ENCODE measurements at places on chromosomes 3 and 15. TPM values are rescaled to one million over a fixed set of nuclear protein-coding genes. Genes with fewer than 3 reads are reported as not detected.

SUCLG2 gene
- total RNA-seq: 7.4 TPM

LRRIQ4 gene
- total RNA-seq: 0.15 TPM

DNA sequence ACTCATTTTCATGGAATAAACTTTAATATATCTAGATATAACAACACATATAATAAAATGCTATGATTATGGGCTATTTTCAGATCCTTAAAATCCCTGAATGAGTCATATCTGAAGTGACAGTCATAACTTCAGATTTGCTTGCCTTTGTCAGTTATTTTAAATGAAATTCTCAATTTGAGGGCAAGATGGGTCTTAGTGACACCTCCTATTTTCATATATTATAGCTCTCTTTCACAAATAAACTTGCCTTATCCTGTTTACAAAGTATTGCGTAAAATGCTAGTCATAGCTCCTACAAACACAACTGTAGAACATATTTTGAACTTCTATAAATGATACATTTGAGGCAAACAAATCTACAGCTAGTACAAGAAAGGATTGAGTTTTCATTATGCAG is 6.2 kb upstream of the THRB start:
- H3K4me3 ChIP-seq: no peak overlapping the region
- DNase-seq: no peak
- H3K27me3 ChIP-seq: peaks cover 7% of the 10 kb centered on the region
- no peaks in the 10 kb centered on the region for H3K4me1 ChIP-seq

GRCh38 chr3:2927259-2927658 is 182.9 kb downstream of the IL5RA start:
- H3K27me3 ChIP-seq: no peaks in the 10 kb centered on the region
- H3K36me3 ChIP-seq: no peaks in the 10 kb centered on the region
- no peak overlapping the region for H3K4me3 ChIP-seq

DNA sequence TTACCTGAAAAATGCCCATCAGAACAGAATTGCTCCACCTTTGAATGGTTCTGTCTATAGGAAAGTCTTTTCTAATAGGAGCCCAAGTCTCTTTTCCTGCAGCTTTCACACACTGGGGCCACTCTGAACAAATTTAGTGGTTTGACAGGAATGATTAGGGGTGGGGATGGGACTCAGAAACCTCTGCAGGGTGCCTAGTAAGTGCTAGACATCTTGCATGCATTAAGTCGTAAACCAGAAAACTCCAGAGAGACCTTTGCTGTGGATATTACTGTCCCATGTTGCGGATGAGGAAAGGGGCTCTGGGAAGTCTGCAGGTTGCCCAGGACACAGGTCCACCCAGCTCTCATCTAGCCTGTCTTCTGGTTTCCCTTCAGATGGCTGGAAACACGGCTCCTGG is 189.7 kb downstream of the OPA1 start:
- H3K36me3 ChIP-seq: no peaks in the 10 kb centered on the region
- H3K4me3 ChIP-seq: no peak overlapping the region
- peak; percentile 55 for DNase-seq

- peak; percentile 73 for DNase-seq
- H3K4me3 ChIP-seq: no peak overlapping the region
- peaks cover 6% of the 10 kb centered on the region for H3K27me3 ChIP-seq
- H3K36me3 ChIP-seq: no peaks in the 10 kb centered on the region
- peaks cover 6% of the 10 kb centered on the region for H3K4me1 ChIP-seq
- H3K27ac ChIP-seq: no peak overlapping the region
These were observed 1.6 kb upstream of the CHST13 start for GRCh38 chr3:126522363-126522788.

DNA sequence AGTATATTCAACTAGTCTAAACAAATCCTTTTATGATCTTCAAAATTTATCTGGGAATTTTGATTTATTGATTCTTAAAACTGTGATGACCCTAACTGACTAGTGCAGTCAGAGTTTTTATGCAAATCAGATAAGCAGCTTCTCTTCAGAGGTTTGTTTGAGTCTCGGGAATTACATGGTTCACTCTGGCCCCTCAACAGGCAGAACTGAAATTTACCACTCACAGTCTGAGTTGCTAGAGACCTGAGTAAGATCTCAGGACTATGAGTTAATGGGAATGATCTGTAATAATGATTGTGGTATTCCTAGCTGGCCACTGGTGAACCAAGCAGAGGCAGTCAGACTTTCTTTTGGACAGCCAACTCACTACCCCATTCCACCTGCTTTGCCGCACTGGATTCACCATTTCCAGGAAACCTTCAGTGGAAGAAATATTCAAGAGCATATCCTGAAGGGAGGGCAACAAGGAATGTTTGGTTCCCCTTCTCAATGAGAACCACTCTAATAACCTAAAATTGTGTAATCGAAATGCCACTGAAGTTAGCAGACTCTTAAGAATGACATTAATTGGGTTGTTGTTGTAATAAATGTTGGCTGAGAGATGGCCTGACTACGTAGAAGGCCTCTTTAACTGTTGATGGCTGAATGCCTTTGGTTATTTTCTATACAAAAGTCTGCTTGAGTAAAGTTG is 11.5 kb upstream of the DNAJC13 start:
- no peak overlapping the region for H3K27ac ChIP-seq
- H3K27me3 ChIP-seq: no peaks in the 10 kb centered on the region
- peaks cover 9% of the 10 kb centered on the region for H3K4me1 ChIP-seq
- H3K4me3 ChIP-seq: no peak overlapping the region

GRCh38 chr3:54877730-54878129 is 50.1 kb downstream of the LRTM1 start:
- H3K4me3 ChIP-seq: no peak overlapping the region
- no peaks in the 10 kb centered on the region for H3K4me1 ChIP-seq
- no peak overlapping the region for H3K27ac ChIP-seq
- H3K36me3 ChIP-seq: no peaks in the 10 kb centered on the region

Data from A673 (cell line).